ENCODE measurements at places on chromosomes 2 and 18. TPM values are rescaled to one million over a fixed set of nuclear protein-coding genes. Genes with fewer than 3 reads are reported as not detected.

The UGT1A3 gene
- total RNA-seq, result not detected

The IGFBP5 gene
- 1,107 TPM for total RNA-seq

The ARPC2 gene
- total RNA-seq, result 212 TPM

DNA sequence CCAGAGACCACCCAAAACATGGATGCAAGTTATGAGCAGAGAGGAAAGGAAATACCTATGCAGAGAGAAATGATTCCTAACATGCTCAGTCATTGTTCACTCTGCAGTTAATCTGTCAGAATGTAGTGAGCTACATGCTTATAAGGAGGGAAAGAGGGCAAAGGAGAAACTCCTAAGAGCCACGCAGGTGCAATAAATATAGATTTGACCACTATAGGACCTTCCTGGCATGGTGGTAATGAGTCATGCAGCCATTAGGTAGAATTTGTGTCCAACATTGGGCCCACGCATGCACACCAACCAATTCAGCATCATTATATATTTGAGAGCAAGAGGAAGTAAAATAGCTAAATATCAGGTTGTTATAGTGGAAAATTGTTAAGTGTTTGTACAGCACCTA lies 699.9 kb downstream of the DSC3 start:
- no peaks in the 10 kb centered on the region for H3K4me1 ChIP-seq
- no peak for DNase-seq
- no peaks in the 10 kb centered on the region for H3K36me3 ChIP-seq

GRCh38 chr18:64253873-64254272 lies 105.0 kb upstream of the LINC00305 start:
- DNase-seq, result no peak
- no peaks in the 10 kb centered on the region for H3K27me3 ChIP-seq
- H3K27ac ChIP-seq, result no peak overlapping the region
- no peaks in the 10 kb centered on the region for H3K4me1 ChIP-seq

DNA sequence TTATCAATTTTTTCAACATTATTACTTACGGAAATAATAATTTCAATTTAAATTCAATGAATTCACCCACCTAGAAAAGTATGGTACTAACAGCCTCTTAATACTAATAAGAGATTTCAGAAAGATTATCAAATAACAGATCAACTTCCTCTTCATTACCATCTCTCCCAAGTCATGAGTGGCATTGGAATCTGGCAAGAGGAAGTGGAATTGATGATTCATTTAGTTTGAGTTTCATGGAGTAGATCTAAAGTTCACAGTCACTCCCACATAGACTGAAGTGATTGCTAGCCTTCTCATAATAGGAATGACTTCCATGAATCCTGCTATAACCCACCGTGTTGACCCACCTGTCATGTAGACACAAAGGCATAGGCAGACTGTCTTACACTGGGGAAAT lies 77.7 kb upstream of the WDR75 start:
- H3K4me1 ChIP-seq, result no peaks in the 10 kb centered on the region
- H3K27me3 ChIP-seq, result no peaks in the 10 kb centered on the region
- H3K4me3 ChIP-seq, result no peak overlapping the region
- H3K27ac ChIP-seq, result no peak overlapping the region
- no peak for DNase-seq

Data from breast epithelium (tissue), 4 donors.